ENCODE measurements at places on chromosomes 4 and X.

GRCh38 chr4:123671636-123672404 is 275.2 kb downstream of the SPRY1 start:
- DNase-seq = no peak

DNA sequence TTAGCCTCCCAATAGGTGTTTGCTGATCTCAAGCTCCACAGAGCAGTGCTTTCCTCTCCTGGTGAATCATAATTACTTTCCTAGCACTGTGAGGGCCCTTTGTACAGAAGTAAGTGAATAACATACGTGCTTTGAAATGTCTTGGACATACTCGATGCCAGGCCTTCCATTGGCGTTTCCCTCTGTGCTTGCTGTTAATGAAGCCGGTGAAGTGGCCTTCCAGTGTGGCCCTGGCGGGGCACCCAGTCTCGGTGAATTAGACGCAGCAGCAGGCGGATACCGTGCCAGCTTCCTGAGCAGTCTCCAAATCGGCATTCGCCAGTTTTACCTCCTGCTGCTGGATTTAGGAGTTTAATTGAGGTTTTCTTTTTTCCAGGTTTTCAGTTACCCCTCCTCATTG is 132.3 kb downstream of the HMX1 start:
- no peak for DNase-seq

DNA sequence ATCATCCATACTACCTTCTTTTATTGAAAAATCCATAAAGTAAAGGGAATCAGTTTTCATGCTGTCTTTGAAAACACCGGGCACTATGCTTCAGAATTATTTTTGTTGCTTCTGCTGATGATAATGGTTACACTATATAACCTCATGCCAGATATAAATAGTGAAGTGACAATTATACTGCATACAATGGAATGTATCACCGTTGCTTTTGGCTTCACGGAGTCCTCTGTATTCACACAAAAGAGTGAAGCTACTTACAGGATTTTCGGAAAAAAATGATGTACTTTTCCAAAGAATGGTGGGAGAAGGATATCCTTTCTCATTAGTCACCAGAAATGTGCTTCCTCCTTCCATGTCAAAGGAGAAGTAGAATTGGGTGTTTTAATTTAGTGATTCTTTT is 159.1 kb upstream of the PITX2 start:
- no peak for DNase-seq

DNA sequence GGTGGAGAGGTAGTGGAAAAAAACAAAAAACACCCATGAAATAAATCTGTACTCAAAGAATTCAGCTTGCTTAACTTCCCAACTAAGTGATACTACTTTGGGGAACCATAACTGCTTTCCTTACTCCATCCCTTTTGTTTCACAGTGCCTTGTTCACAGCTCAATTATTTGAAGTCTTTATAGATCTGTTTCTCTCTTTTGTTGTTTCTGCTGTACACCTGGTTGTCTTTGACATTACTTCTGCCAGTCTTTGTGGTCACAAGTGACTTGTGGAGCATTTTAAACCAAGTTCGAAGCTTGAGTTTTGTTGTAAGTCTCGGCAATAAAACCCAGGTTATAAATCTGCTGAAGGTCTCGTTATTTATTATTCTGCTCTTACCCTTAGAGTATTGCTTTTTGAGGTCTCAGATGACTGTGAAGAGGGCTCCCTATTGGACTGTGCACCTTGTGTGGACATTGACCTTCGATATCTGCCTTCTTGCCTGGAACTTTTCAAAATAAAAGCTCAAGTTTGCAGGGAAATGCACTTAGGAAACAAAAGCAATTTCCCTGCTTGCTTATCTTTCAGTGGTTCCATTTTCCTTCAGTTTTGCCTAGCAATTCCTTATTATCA is 59.8 kb downstream of the ANK2 start:
- no peak for DNase-seq

- DNase-seq = no peak
Measured at GRCh38 chr4:10074767-10075105, 41.9 kb downstream of the WDR1 start.

DNA sequence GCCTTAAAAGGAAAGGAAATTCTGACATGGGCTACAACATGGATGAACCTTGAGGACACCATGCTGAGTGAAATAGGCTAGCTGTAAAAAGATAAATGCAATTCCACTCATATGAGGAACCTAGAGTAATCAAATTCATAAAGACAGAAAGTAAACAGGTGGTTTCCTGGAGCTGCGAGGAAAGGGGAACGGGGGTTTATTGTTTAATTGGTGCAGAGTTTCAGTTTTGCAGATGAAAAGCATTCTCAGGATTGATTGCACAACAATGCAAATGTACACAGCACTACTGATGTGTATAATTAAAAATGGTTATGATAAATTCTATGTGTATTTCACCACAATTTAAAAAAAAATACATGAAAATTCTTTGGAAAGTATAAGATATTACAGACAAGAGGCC is 24.0 kb downstream of the PLRG1 start:
- DNase-seq = no peak

DNA sequence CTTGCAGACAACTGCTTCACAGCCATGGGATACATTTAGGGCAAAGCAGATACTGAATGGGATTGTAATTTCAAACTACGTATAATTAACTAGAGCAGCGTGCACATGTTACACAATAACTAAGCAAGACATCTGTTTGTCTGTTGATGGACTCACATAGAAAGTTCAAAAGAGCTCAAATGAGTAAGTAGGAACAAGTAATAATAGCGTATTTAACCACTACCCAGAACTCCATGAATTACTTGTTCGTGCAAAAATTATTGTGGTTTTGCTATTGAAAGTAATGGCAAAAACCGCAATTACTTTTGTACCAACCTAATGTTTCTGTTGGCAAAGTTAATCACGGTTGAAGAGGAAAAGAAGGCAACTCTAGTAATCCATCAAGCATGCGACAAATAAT is 825.4 kb downstream of the PCDH18 start:
- no peak for DNase-seq
